NCI-H1092 (cell line): ENCODE measurements at places on chromosomes 2 and 18.

DNA sequence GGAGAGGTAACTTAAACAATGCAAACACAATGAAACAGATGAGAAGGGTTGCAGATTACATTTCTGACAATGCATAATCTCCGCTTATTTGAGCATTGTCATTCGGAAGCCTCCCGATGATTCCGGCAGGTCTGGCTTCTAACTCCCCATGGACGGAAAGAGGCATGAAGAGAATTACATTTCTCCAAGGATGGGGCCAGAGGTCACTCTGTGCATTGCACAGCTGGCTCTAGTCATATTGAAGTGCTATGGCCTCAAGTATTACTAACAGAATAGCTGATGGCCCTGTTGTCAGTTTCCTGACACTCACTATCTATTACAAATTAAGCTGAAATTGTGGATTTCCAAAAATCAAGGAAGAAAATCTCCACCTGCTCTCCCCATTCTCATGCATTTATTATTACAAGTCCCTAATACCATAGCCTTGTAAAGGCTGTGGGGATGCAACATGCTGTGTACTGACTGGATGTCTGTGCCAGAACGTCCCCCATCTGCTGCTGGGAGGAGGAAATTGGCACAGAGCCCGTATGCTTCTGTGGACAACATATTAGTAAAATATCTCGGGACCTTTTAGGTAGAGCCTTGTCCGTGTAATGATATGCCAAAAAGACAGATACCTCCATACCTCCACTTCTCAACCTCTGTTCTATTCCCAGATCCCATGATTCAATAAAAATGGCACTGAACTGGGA is 168.1 kb downstream of the SETBP1 start:
- DNase-seq = peak; percentile 32

- no peak for DNase-seq
Measured at GRCh38 chr2:221423210-221423804, 148.8 kb downstream of the EPHA4 start.

GRCh38 chr2:12330916-12331315 is 385.8 kb upstream of the TRIB2 start:
- no peak for DNase-seq

DNA sequence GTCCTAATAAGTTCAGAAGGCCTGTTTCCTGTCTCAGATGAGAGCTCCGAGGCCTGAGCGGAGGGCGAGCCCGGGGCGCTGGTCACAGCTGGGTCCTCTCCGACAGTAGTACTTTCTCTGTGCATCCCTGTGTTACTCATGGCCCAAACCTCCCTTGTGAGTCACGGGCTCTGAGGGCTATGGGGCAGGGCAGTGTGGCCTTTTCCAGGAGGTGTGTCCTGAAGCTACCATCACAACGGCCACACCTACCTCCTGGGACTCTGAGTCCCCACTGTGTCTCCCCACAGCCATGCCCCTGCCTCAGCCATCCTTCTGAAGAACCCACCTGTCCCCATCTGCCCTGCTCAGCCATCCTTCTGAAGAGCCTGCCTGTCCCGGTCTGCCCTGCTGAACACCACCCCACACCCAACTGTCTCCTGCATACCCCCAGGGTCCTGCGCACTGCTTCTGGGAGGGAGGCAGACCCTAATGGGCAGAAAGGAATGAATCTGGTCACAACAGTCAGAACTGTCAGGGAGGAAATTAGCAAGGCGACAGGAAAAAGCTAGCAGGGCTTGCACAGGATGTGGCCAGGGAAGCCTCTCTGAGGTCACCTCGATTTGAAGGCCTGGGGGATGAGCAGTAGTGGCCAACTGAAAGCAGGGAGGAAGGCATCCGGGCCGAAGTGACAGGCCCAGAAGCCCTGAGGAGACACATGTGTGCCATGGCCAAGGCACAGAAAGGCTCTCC is 145.4 kb upstream of the RIOK3 start:
- no peak for DNase-seq

GRCh38 chr2:207463433-207463832 is 66.3 kb upstream of the CREB1 start:
- no peak for DNase-seq

- no peak for DNase-seq
Measured at GRCh38 chr2:188949046-188949818, 24.9 kb upstream of the COL3A1 start.

DNA sequence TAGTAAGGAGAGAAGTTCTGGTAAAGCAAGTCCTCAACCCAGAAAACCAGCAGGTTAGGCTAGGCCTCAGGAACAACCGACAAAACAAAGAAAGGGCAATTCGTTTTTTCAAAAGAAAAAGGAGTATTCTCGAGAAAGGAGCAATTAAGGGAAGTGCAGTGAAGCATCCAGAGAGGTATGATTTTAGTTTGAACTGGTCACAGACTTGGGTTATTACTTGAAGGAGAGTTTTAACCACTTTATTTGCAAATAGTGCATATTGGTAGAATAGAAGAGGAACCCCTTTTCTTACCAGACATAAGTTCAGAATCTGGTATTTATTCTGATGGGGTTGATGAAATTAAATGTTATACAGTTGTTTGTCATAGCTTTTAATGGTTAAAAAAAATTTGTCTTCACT is 110.0 kb upstream of the GCFC2 start:
- DNase-seq = no peak

DNA sequence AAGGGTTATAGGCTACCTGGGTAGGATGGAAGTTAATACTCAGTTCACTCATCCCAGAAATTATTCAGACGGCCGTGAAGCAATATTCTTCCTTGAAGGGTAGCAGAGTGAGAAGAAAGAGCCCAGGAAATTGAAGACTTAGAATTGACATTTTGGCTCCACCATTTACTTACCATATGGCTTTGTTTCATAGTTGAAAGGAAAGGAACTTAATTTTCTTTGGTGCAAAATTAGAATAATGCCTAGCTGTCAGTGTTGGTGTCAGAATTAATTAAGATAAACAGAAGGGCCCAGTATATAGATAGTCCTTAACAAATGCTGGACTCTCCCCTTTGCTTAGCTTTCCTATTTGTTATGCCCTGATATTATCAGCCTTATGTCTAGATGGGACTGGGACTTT is 263.2 kb downstream of the KCNJ3 start:
- DNase-seq = no peak

- no peak for DNase-seq
Measured at GRCh38 chr2:70089220-70089982, 2.1 kb downstream of the PCBP1 start.

GRCh38 chr2:141137122-141137693 is 993.6 kb downstream of the LRP1B start:
- DNase-seq = no peak

DNA sequence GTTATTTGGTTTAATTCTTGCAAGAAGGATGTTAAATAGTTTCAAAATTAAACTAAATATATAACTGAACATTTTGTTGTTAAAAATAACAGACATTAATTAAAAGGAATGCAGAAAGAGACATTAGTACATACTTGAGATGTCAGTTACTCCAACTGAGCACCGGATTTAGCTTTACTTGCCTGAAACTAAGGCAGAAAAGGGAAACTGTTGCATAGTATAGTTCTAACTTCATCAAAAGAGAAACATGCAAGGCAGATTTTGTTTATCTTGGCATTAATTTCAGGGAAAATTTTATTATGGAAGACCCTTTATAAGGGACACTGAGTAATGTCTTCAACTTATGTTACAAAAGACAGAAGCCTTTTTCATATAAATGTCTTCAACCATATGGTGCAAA is 218.3 kb downstream of the STK39 start:
- DNase-seq = no peak

DNA sequence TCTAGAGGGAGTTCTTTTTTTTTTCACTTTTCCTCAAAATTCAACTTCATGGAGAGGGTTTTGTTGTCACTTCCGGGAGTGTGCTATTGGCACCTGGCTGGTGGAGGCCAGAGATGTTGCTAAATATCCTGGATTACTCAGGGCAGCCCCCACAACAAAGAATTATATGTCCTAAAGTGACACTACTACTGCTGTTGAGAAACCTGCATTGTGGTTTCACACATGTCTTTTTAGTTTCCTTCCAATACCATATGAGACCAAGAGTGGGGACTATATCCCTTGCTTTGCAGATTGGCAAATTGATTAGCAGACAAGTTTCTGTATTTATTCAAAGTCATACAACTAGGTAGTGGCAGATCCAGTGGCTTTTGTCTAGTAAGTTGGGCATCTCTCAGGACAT is 826.8 kb downstream of the TRIB2 start:
- DNase-seq = no peak

- DNase-seq = no peak
Measured at GRCh38 chr2:39408351-39409136, 28.5 kb downstream of the MAP4K3 start.

DNA sequence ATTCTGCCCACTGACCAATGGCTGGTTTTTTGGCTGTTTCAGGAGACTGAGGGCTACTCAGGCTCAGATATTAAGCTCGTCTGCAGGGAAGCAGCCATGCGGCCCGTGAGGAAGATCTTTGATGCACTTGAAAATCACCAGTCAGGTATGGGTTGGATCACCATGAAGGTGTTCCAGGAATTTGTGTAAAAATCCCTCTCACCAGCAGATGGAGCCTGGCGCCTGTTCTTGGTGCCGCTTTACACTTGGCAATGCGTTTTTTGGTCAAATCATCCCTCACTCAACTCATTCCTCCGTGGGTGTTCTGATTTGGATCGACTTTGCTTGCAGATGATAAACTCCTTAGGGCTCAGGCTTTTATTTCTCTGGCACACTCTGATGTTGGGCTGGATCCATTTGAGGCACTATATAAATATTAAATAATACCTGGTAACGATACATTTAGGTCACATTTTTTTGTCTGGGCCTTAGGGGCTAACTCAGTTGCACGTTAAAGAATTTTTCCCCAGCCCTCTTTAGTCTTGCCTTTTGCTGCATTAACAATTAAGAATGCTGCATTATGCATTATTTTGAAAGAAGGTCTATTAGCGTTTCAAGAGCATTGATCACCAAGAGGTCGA is 50.0 kb downstream of the HDHD2 start:
- peak; percentile 53 for DNase-seq

GRCh38 chr2:231355508-231356465 is 39.7 kb upstream of the B3GNT7 start:
- DNase-seq = no peak

DNA sequence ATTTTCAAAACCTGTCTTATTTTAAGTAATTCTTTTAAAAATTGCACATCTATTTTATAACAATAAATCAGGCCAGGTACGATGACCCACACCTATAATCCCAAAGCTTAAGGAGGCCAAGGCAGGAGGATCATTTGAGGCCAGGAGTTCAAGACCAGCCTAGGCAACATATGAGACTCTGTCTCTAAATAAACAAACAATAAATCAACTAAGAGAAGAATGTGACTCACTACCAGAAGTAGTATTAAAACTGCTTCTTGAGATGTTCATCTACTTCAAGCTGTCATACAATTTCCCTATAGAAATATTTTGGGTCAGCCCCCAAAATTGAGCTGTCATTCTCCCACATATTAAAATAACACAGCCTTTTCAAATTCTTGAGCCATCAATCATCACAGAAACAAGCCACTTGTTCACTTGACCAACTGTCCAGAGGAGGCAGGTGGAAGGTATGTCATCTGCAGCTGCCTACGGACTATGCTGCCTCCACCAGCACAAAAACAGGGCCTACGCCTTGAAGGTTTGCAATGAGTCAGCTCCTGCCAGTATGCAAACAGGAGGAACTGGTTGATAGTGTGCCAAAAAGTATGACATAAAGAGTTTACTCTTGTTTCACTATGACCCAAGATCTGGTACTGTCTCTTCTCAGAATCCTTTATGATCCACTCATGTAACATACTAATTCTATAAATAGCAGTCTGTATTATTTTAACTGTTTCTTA is 33.6 kb downstream of the KIDINS220 start:
- DNase-seq = no peak

- no peak for DNase-seq
Measured at GRCh38 chr2:30947686-30948085, 140.4 kb upstream of the CAPN13 start.

GRCh38 chr2:223122781-223123180 is 70.8 kb downstream of the KCNE4 start:
- peak; percentile 48 for DNase-seq

- DNase-seq = no peak
Measured at GRCh38 chr18:42782929-42783328, 332.6 kb downstream of the RIT2 start.

- no peak for DNase-seq
Measured at GRCh38 chr2:24558781-24559472, 67.9 kb downstream of the NCOA1 start.

GRCh38 chr2:100588071-100588786 is 25.4 kb downstream of the PDCL3 start:
- no peak for DNase-seq

- no peak for DNase-seq
Measured at GRCh38 chr2:178804791-178805190, 2.4 kb downstream of the TTN start.

DNA sequence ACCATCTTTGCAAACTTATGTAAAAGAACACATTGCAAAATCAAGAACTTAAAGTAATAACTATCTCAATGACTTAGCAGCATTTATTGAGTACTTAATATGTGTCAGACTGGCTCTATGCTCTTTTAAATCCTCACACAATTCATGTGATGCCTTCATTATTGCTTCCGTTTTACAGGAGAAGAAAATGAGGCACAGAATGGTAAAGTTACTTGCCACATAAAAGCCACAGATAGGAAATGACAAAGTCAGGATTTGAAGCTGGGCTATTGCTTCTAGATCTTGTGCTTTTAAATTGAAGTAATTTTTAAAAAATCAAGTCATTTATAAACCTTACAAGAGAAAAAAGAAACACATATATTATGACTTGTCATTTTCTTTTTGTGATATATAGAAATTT is 174.2 kb downstream of the WDR7 start:
- no peak for DNase-seq

- no peak for DNase-seq
Measured at GRCh38 chr18:78790511-78790910, 189.1 kb upstream of the SALL3 start.

DNA sequence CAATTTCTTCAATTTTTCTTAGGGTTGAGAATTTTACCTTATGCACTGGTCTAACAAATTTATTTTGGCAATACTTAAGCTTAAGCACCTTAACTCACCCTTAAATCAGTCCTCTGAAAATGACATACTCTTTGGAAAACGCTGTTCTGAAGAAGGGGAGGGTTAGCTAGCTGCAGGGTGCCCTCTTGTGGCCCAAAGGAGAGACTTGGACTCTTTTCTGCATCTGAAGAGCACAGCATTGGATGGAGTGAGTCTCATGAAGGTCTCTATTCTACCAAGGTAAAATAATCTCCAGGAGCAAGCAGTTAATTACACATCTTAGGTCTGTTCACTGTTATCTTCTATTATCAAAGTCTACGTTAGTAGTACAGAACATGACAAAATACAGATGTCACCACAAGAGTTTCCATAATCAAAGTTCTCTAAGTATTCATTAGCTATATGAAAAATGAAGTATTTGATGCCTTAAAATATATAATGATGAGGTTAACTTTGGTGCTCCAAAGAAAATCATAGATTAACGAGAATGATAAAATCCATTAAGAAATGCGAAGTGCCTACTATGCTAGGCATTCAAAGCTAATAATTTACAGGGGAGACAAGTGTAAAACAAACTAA is 24.4 kb downstream of the PUM2 start:
- DNase-seq = peak; percentile 6

- no peak for DNase-seq
Measured at GRCh38 chr2:44342854-44343253, 18.4 kb downstream of the PREPL start.
